ENCODE measurements at places on chromosomes 3 and 15.

DNA sequence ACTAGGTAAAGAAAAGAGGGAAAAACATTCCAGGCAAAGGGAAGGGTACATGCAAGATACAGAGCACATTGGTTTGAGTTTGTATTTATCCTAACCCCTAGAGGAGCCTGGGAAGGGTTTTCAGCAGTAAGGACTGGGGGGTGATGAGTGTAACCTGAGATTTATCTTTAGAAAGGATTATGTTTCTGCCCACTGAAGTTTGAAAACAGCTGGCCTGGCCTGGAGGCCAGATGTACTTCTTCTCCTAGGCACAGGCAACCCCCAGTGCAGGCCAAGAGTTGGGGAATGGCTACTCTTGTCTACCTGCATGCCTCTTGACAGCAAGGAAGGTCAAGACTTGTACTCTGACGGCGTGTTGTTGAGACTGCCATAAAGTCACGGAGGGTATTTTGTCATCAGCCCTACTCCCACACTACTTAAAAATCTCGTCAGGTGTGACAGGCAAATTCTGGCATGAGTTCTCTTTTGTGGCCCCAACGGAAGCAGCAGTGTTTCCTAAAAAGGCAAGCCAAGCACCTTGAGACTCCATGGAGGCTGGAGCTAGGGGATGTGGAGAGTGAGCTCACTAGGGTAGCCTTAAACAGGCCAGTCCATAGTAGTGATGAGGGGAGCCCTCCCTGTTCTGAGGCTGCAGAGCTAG, 241.5 kb upstream of the WNT5A start:
- DNase-seq = no peak

DNA sequence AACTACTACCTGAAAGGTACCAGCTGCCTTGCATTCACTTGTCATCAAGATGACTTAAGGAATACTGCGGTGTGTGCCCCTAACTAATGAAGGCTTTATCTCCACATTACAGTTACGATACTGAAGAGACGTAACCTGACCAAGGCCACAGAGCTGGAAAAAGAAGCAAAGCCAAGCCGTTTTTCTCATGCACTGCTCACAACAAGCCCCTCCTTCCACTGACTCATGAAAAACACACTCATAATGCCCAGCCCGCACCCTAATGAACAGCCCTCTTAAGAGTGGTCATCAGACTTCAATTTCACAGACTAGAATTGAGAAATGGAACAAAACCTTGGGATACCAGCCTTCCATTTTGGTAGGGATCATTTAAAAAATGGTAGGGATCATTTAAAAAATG, 11.6 kb downstream of the PSMD6 start:
- peak; percentile 29 for DNase-seq

DNA sequence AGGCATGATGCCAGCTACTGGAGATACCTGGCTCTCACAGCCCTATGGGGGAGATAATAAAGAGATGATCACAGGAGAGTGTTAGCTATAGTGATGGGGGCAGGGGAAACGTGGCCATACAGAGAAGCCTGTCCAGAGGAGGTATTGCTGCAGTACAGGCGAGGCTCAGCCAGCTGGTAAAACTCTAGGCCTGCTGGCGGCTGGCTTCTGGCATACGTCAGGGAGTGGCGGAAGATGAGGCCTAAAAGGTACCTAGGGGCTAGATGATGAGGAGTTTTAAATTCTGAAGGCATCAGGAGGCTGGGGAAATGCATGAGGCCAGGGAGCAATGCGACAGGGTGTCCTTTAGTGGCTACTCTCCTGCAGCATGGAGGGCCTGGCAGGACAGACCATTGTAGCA, 110.7 kb downstream of the EEFSEC start:
- DNase-seq = no peak

DNA sequence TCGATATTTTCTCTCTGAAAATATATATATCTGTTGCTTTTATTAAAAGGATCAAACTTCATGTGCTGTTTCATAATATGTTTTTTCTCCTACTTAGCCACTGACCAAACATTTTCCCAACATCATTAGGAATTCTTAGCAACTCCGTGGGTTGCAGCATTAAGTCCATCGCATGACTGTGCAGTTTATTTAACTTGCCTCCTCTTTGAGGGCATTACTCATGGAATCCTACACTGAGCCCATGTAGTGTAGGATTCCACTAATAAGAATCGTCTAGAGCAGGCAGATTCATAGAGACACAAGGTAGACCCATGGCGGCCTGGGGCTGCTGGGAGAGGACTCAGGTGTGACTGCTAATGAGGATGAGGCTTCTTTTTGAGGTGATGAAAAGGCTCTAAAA, 49.3 kb downstream of the CMTM6 start:
- DNase-seq = no peak

GRCh38 chr15:66620341-66620740, 54.5 kb upstream of the LCTL start:
- no peak for DNase-seq

DNA sequence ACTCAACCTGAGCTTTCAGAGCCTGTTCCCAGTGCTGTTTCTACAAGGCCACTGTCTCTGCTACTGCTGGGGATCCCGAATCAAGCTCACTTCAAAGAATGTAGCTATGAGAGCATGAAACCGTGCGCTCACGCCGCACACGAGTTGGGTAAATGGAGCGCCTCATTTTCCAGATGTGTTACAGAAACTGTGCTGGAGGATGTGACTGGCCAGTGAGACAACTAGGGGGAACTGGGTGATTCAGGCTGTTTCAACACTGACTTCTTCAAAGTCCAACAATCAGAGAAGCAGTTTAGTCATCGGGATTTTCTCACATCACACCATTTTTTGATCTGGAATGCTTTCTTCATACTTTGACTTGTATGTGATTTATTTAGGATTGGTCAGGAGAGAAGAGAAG, 3.5 kb downstream of the ZNF710 start:
- peak; percentile 82 for DNase-seq

DNA sequence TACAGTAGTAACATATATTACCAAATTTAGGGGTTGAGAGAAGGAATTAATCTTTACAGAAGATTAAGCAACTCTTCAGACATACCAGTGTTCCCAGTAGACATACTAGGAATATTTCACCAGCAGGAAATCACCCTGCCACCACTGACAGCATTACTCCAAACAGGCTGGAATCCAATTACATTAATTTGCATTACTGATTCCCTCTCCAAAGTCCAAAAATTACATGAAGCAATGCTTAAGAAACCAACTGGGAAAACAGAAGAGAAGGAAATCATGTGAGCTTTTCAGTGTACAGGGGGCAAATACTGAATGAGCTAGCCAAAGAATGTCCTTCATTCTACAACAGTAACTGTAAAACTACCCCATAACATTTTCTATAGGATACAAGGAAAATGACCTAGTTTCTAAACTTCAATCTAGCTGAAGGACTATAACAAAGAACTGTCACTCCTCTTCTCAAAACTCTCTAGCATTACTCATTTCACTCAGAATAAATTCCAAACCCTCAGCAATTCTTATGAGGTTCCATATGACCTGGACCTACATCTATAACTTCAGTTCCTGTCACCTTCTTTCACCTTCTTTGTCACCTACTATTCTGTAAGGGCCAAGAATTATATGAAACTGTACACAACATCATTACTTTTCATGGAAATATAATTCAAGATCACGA, 72.7 kb downstream of the INO80 start:
- no peak for DNase-seq

- DNase-seq = peak; percentile 44
Observed at GRCh38 chr3:140822401-140823047, 119.1 kb upstream of the SLC25A36 start.

DNA sequence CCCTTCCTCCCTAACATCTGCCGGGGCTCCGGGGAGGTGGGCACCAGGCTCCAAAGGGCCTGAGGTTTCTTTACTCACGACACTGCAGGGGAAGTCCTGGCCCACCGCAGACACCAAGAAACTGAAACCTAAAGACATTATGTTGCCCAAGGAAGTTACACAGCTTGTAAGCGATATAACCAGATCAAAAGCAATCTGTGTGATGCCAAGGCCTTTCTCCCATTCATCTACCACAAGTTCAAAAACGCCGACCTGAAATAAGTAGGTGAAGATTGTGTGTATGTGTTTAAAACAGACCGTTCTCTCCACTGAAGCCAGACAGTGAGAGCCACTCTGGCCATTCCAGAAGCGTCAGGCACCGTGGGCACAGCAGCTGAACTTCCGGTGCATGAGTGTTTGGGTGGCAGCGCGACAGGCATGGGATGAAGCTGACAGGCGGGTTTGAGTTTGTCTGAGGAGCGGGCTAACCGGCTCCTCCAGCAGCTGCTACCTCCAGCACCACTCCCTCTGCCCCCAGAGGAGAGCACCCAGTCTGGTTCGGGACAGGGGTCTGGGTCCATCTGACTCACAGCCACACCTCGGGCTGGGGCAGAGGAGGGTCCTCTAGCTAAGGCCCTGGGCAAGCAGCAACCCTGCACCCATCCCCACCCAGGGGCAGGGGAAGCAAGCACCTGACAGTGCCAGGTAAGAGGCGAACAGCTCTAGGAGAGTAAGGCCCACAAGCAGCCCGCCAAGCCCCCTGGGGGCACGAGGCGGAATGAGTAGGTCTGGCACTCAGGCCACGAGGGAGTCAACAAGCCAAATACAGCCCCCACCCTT, 1.3 kb downstream of the TNK2 start:
- no peak for DNase-seq

DNA sequence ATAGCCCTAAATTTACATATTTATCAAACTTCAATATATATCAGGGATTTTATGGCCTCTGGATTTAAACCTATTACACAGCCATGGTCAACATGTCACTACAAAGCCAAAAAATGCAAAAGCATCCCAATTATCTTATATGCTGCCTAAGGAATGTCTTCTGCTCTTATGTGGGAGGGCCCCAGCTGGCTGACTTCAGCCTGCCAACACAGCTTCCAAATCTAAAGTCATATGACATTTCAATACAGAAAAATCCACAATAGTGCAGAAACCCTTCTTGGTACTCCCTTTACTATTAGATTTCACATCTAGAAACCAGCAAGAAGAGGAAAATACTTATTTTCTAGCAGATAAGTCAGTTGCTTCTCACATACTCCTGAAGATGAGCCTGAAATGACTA, 6.4 kb downstream of the PFN2 start:
- no peak for DNase-seq

GRCh38 chr3:134251731-134252391, 1.2 kb upstream of the RYK start:
- DNase-seq = peak; percentile 36

GRCh38 chr15:72382146-72382545, 6.3 kb upstream of the HEXA start:
- DNase-seq = no peak

GRCh38 chr3:49339581-49339940, 292 bp downstream of the USP4 start:
- DNase-seq = peak; percentile 63

- DNase-seq = no peak
Observed at GRCh38 chr3:184822654-184823053, 10.7 kb downstream of the VPS8 start.

GRCh38 chr15:99928429-99928981, 195.3 kb upstream of the LYSMD4 start:
- DNase-seq = peak; percentile 85

GRCh38 chr15:49163678-49164077, 6.4 kb upstream of the GALK2 start:
- DNase-seq = no peak

DNA sequence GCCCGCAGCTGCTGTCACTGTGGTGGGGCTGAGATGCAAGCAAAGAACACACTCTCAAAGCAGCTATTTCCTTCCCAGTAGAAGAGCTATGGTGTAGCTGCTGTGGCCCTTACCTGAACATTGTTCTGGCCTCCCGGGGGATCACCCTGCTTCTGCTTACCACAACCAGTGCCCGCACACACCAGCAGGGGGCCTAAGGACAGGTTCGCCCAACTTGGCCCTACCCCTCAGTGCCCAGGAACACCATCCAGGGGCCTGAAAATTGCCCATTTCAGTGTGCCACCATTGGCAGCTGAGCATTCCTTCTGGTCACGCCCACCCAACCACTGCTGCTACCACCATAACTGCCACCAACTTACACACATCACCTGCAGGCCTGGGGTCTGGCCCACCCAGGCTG, 113.0 kb downstream of the TP63 start:
- DNase-seq = no peak

DNA sequence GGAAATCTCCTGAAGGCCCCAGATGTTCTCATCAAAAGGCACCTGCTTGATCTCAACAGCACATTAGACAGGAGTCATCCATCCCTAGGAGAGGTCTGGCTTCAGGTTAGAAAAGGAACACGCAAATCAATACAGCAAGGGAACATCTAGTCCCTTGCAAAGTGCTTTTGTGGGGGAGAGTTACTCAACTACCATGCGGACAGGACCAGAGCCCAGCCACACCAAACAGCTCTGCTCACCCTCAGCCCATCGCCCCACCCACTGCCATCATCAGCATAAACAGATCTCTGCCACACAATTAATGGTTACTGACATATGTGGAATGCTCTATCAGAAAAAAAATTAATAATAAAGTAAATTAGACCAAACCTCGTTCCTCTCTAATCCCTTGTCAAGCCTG, 85.6 kb downstream of the MYLK start:
- DNase-seq = no peak

DNA sequence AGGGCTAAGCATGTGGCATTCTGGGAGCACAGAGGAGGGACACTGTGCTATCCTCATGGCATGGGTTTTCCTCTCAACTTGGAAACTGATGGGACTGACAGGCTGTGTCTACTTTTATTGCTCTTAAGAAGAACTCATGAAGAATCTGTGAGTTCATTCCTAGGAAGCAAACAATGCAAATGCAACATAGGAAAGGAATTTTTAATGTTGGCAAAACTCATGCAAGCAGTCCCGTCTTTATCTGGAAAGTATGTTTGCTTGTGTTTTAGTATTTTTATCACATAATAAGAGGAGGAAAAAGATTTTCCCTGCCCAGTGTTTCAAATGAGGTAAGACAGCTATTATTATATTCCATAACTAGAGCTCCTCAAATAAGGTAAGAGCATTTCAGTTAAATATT, 89.7 kb downstream of the TRIM42 start:
- no peak for DNase-seq

GRCh38 chr15:35206060-35206675, 121.1 kb upstream of the NANOGP8 start:
- DNase-seq = peak; percentile 9

All from hepatocyte (in vitro differentiated cells).